GM04504 (cell line): ENCODE measurements at places on chromosomes 1 and 21.

DNA sequence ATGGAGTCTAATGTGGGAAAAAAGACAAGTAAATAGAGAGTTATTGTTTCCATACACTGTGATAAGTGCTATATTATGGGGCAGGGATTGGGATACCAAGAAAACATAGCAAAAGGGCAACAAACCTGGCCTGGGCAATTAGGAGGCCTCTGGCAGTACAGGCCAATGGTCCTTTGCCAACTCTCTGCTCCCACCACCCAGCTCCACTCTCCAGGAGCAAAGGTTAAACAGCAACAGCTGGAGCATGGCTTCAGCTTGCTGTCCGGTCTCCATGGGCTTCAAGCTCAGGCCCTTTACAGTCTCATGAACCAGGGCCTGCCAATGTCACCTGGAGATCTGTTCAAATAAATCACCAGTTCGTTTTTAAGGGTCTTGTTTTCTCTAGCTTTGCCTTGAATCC is 37.2 kb upstream of the ARHGAP29 start:
- no peak for DNase-seq

DNA sequence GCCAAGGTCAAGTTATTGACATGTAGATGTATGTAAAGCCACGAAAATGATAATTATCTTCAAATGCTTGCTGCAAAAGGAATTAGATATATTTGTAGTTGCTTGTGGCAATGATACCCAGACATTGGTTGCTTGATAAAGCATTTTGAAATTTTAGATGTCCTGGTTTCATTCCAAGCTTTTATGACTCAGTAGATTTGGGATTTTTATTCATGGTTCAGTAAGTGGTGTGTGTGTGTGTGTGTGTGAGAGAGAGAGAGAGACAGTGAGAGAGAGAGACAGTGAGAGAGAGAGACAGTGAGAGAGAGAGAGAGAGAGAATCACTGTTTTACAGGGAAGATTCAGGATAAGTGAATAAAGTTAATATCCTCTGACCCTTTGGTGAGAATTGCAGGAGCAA is 498.2 kb upstream of the C1orf87 start:
- DNase-seq, result no peak

DNA sequence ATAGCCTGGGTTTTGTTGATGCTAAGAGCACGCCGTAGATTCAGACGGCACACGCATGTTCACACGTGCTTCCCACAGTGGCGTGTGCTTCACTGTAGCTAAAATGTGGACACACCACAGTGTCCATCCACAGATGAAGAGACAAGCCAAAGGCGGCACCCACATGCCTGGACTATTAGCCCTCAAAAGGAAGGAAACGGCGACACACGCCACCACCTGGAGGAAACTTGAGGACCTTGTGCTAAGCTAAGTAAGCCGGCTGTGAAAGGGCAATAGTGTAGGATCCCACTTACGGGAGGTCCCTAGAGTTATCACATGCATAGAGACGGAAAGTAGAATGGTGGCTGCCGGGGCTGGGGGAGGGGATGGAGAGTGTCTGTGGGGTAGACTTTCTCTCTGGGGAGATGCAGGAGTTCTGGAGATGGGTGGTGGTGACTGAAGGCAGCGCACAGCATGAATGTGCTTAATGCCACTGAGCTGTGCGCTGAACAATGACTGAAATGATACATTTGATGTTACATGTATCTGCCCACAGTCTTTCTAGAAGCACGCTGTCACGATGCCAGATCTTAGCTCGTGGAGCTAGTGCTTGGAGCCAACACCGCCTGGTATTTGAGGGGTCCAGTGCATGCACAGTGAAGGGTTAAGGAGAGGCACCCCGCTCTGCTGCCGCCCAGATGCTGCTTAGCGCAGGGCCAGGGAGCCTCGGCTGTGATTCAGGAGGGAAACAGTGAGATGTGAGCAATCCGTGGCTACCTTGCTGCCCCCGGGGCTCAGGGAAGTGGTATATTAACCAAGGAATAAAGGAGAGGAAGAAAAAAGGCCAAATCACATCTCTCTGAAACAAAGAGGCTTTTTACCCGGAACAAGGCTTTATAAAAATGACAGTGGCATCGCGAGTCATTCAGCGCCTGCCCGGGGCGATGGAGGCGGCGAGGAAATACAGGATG is 103.7 kb downstream of the PRDM16 start:
- no peak for DNase-seq

DNA sequence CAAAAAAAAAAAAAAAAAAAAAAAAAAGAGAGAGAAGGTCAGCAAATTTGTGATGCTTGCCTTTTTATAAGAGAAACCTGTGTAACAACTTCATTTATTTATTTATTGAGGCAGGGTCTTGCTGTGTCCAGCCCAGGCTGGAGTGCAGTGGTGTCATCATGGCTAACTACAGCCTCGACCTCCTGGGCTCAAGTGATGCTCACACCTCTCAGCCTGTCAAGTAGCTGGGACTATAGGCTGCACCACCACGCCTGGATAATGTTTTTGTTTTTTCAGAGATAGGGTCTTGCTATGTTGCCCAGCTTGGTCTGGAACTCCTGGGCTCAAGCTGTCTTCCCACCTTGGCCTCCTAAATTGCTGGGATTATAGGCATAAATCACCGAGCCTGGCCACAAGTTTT is 42.4 kb downstream of the DHCR24 start:
- no peak for DNase-seq

DNA sequence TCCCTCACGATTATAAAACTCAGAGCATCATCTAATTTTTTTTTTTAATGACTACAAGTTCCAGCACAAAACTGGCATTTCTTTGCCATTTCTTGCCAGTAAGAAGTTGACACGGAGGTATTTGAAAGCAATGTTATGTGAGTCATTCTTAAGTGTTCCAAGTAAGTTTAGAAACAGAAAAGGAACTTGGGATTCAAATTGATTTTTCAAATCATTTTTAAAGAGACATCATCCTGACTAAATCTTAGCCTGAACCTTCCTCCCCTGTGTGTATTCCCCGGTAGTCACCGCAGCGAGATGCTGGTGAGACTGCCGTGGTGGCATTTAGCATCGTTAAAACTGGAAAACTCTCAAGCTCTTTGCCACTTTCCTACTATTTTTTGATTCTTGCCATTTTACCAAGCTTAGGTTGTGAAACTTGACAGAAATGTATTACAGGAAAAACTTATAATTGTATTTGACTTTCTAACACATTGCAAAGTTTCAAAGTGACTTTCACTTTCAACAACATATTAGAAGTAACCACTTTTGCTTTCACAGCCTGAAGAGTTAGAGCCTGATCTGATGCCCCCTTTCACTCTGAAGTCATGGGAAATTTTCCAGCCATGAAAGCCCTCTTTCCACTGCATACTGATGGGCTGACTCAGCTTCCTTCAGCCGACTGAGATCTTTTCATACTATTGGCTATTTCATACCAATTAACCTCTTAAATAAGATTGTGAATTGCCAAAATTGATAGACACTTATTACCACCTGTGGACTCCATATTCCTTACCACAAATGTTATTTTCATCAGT is 61.4 kb downstream of the OLFML2B start:
- no peak for DNase-seq

DNA sequence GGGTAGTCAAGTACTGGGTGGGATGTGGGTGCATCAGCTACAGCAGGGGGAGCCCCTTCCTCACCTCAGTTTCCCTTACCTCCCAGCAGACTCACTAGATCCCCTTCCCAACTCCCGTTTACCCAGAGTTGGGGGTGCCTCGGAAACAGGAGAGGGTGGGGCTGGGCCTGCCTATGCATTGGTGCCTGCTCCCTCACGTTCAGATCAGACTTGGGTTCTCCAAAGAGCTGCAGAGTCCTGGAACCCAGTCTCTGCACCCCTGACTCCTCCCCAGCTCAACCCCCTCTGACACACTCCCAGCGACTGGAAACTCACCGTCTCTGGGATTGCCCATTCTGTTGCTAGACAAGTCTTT is 6.0 kb downstream of the FOXO6 start:
- DNase-seq, result no peak

DNA sequence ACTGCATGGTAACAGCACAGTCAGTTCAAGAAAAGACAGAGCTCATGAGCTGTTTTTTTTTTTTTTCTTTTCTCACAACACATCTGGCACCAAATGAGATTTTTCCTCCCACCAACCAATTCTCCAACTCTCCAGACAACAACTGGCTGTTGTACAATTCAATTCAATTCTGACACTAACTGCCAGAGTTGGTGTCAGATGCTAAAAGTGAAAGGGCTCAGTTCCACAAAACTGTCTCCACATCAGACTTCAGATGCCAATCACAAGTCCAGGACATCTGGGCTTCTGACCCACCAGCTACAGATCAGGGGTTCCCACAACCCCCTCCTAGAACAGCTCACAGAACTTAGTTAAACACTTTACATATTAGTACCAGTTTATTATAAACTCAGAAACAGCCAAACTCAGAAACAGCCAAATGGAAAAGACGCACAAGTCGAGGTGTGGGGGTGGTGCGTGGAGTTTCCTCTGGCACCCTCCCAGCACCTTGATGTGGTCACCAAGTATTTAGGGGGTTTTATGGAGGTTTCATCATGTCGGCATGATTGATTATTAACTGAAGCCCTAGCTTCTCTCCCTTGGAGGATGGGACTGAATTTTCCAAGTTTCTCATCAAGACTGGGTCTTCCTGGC is 39.2 kb upstream of the LRRC8D start:
- no peak for DNase-seq

GRCh38 chr1:215970406-215970805 is 403.3 kb downstream of the KCTD3 start:
- DNase-seq, result no peak

DNA sequence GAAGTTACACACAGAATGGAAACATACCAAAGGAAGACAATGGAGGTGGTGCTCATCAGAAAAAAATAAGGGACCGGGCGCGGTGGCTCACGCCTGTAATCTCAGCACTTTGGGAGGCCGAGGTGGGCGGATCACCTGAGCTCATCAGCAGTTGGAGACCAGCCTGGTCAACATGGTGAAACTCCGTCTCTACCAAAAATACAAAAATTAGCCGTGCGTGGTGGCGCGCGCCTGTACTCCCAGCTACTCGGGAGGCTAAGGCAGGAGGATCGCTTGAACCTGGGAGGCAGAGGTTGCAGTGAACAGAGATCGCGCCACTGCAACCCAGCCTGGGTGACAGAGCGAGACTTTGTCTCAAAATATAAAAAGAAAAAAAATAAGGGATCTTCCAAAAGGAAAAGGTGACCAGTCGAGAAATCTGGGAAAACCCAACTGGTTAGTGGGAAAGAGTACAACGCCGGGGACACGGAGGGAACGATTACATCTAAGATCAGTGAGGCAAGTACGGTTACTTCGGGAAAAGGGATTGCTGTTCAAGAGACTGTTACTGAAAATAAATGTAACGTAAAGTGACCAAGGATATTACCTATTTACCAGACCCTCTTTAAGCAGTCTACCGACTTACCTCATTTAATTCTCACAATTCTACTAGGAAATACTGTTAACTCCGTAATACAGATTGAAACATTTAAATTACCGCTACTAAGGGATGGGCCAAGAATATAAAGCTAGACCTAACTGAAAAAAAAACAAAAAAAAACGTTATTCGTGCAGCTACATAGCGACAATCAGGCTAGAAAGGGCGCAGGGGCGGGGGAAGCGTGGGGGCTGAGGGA is 822 bp downstream of the CCT3 start:
- DNase-seq, result no peak

GRCh38 chr1:8560035-8560434 is 242.1 kb downstream of the SLC45A1 start:
- no peak for DNase-seq

DNA sequence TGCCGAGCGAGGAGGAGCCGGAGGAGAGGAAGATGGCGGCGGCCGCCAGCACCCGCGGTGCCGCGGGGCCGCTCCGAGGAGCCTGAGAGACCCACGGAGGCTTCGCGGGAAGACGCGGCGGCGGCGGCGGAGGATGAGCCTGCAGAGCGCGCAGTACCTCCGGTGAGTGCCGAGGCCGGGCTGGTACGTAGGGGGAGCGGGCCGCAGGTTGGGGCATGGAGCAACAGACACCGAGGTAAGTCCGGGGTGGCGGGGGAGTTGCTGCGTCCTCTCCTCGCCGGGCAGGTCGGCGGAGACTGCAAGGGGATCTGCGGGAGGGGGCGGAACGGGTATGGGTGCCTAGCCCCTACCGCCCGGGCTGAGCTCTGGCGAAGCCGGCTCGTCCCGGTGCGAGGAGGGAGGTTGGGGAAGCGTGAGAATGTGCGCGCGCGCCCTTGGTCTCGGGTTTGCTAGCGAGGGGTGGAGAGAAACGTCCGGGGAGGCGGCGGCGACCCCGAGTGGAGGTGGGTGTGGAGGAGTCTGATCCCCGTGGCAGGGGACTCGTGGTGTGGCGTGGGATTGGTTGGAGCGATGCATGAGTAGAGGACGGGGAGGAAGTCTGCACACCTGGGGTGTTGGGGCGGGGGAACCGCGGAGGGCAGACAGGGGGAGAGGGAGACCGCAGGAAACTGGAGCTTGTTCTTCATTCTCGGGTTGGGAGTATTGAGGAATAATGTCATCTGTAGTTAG is at the start of gene SMG7:
Gene SMG7 (plus strand): TSS at position 12 of the 729 bp plus-strand sequence. CDS start 122 bp downstream, at position 134.
- DNase-seq, result no peak

DNA sequence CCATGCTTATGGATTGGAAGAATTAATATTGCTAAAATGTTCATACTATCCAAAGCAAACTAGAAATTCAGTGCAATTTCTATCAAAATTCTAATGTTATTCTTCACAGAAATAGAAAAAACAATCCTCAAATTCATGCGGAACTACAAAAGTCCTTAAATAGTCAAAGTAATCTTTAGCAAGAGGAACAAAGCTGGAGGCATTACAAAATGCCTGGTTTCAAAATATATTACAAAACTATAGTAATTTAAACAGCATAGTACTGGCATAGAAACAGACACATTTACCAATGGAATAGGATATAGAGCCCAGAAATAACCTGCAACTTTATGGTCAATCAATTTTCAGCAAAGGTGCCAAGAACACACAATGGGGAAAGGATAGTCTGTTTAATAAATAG is 3.8 kb downstream of the CTSS start:
- no peak for DNase-seq

DNA sequence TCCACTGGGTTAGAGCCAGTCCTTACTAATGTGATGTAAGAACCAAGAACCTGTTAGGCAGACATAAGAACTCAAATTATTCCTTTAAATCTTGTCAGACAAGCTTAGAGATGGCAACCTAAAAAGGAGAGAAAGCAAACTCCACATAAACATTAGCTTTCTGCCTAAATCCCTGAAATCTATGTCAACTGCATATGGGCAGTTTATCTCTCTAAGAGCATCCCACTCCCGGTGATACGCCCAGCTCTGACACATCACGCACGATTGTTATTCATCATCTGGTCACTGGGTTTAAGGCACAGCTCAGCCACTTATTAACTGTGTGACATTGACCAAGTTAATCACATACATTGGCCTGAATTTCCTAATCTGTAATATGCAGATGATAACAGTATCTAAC is 323.7 kb downstream of the HHIPL2 start:
- DNase-seq, result no peak
